ENCODE measurements at places on chromosomes 5 and 9. TPM values are rescaled to one million over a fixed set of nuclear protein-coding genes. Genes with fewer than 3 reads are reported as not detected.
A peak's percentile ranks its signal among the peaks of the same experiment; 100 is the strongest.

Gene RANBP17
- not detected for total RNA-seq

Gene ST8SIA4
- 31.7 TPM for total RNA-seq

Gene RNF180
- not detected for total RNA-seq

Gene CNTFR
- total RNA-seq: not detected

Gene GABRB2
- total RNA-seq: not detected

Gene ZNF366
- total RNA-seq: not detected

Gene SPINK7
- total RNA-seq: not detected

Gene ANKRD34B
- not detected for total RNA-seq

GRCh38 chr5:36438765-36439561 is 137.3 kb upstream of the RANBP3L start:
- H3K36me3 ChIP-seq: no peaks in the 10 kb centered on the region
- no peak overlapping the region for H3K27ac ChIP-seq
- H3K27me3 ChIP-seq: peaks cover 13% of the 10 kb centered on the region
- no peak overlapping the region for H3K4me3 ChIP-seq
- no peak for DNase-seq

GRCh38 chr9:20906326-20906725 is 125.1 kb downstream of the HACD4 start:
- no peak overlapping the region for H3K27ac ChIP-seq
- H3K27me3 ChIP-seq: no peaks in the 10 kb centered on the region
- no peak for DNase-seq
- H3K4me3 ChIP-seq: no peak overlapping the region

DNA sequence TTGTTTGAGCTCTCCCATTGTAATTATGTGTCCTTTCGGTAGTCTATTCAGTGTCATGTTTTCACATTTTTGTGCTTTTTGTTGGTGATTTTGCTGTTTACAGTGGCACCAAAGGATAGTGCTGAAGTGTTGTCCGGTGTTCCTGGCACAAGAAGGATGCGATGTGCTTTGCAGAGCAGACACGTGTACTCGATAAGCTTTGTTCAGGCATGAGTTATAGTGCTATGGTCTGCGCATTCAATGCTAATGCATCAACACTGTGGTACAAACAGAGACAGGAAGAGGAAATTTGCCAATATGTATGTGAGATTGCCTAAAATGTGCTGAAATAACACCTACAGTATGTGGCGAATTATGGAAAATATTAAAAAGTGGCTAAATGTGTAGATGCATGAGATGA is 913.4 kb upstream of the ACO1 start:
- DNase-seq: no peak
- no peak overlapping the region for H3K4me3 ChIP-seq
- H3K27ac ChIP-seq: no peak overlapping the region
- peaks cover 4% of the 10 kb centered on the region for H3K4me1 ChIP-seq
- H3K27me3 ChIP-seq: no peaks in the 10 kb centered on the region

DNA sequence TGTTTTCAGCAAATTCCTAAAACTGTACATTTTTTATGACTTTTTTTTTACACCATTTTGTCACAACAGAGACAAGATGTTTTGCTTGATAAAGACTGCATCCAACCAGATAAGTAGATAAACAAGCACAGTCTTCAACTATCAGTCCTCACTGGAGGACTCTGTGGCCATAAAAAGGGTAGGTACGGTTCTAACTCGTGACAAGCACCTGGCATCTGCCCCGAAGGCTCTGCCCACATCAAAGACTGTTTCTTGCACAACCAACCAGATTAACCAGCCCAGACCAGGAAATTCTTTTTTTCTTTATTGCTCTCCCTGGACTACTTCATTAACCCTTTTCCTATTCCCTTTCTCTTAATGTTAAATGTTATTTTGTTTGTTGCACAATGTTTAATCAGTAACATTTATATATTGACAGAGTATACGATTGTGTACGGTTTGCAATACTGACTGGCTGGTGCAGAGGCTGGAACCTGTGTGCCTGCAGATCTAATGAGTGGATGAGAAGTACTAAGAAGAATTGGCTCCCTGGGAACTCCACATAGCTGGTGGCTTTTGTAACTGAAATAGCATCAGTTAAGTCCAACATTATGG is 74.1 kb downstream of the SERINC5 start:
- peak; percentile 59 for DNase-seq
- H3K27ac ChIP-seq: peak overlapping the region; percentile 89
- no peaks in the 10 kb centered on the region for H3K27me3 ChIP-seq
- H3K4me1 ChIP-seq: peaks cover 81% of the 10 kb centered on the region
- no peak overlapping the region for H3K4me3 ChIP-seq

GRCh38 chr9:136977649-136978072 is 357 bp downstream of the PTGDS start:
- H3K27me3 ChIP-seq: no peaks in the 10 kb centered on the region
- H3K4me1 ChIP-seq: peaks cover 13% of the 10 kb centered on the region
- no peaks in the 10 kb centered on the region for H3K36me3 ChIP-seq
- no peak overlapping the region for H3K4me3 ChIP-seq
- no peak overlapping the region for H3K27ac ChIP-seq
- DNase-seq: no peak

- no peak overlapping the region for H3K4me3 ChIP-seq
- DNase-seq: no peak
- H3K27ac ChIP-seq: no peak overlapping the region
Observed at GRCh38 chr5:11289733-11290132, 528.7 kb upstream of the DAP start.

- H3K27me3 ChIP-seq: no peaks in the 10 kb centered on the region
- H3K27ac ChIP-seq: no peak overlapping the region
- DNase-seq: no peak
- H3K4me1 ChIP-seq: peaks cover 3% of the 10 kb centered on the region
Observed at GRCh38 chr9:136082496-136083361, 12.4 kb downstream of the NACC2 start.

- peaks cover 8% of the 10 kb centered on the region for H3K4me1 ChIP-seq
- H3K4me3 ChIP-seq: no peak overlapping the region
- H3K27ac ChIP-seq: no peak overlapping the region
- peaks cover 1% of the 10 kb centered on the region for H3K36me3 ChIP-seq
- DNase-seq: no peak
Observed at GRCh38 chr5:3601911-3602782, 6.5 kb downstream of the IRX1 start.

DNA sequence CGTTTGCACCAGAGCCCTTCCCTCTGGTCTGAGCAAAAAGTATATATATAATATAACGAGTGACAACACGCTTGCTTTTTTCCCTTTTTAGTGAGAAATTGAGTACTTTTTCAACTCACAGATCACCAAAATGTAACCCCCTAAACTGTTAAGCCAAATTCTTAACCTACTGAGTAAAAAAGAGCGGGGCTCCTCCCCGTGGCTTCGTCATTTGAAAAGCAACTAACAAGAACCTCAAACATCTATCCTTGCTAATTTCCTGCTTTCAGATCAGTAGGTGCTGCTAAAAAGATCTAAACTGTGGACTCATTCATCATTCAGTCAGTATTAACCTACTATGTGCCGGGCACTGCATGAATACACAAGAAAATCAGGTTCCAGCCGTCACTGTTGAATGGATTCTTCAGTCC is 1.0 kb upstream of the PTBP3 start:
- H3K4me3 ChIP-seq: peak overlapping the region; percentile 89
- DNase-seq: peak; percentile 76
- H3K4me1 ChIP-seq: peaks cover 31% of the 10 kb centered on the region
- H3K27ac ChIP-seq: peak overlapping the region; percentile 98
- H3K27me3 ChIP-seq: no peaks in the 10 kb centered on the region

DNA sequence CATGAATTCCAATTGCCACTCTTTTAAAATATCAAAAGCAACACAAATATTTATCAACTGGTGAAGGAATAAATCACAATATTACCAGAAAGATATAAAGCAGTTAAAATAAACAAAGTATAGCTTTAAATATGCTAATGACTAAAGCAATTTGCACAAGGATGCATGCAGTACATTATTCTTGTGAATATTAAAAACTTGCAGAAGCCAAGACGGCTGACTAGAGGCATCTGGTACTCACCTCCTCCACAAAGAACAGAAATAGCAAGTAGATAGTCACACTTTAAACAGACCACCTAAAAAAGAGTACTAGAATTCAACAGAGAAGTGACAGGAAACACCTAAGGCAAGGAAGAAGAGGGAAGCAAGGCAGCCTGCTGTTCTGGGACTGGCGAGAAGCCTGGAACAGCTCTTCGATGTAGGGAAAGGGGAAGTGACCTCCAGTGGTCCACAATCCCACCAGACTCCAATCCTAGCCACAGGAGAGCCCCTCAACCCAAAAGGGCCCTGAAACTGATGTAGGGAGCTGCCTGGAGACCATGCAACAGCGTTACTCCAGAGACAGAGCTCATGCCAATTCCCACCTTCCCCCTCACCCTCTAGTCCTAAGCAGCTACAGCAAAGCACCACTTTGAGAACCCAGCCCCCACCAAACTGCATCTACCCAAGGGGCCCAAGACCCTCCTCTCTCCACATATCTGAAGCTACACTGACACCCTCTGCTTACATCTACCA is 86.3 kb downstream of the LPAR1 start:
- no peak overlapping the region for H3K27ac ChIP-seq
- DNase-seq: no peak
- H3K4me3 ChIP-seq: no peak overlapping the region
- H3K36me3 ChIP-seq: no peaks in the 10 kb centered on the region
- H3K4me1 ChIP-seq: no peaks in the 10 kb centered on the region
- no peaks in the 10 kb centered on the region for H3K27me3 ChIP-seq

DNA sequence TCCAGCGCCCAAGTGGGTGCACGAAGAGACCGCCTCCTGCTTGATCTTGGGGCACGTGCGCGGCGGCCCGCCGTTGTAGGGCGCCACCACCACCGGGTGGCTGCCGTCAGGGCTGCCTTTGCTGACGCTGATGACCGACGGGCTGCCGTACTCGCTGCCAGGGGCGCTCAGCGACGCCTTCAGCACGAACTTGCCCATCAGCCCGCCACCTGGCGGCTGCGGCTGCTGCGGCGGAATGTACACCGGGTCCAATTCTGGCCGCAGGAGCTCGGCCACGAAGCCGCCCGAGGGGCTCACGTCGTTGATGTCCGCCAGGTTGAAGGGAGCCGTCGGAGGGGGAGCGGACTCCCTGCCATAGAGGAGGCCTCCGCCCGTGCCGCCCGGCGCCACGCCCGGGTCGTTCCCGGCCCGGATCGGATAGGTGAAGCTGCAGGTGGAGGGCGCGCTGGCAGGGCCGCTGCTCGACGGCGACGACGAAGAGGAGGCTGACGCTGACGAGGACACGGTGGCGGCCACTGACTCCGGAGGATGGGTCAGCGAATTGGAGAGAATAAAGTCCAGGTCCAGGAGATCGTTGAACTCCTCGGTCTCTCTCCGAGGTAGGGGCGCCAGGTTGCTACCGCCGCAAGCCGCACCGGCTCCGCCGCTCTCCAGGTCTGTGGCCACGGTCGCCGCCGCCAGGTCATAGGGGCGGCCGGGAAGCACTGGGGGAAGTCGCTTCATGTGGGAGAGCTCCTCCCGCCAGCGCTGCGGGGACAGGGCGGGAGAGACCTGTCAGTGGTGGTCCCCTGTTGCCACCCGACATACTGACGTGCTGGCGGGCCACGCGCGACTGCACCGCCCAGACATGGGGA is 1.8 kb downstream of the KLF4 start:
- H3K27ac ChIP-seq: no peak overlapping the region
- H3K4me3 ChIP-seq: peak overlapping the region; percentile 35
- H3K36me3 ChIP-seq: no peaks in the 10 kb centered on the region
- peaks cover 20% of the 10 kb centered on the region for H3K4me1 ChIP-seq
- peak; percentile 59 for DNase-seq
- H3K27me3 ChIP-seq: peaks cover 56% of the 10 kb centered on the region

DNA sequence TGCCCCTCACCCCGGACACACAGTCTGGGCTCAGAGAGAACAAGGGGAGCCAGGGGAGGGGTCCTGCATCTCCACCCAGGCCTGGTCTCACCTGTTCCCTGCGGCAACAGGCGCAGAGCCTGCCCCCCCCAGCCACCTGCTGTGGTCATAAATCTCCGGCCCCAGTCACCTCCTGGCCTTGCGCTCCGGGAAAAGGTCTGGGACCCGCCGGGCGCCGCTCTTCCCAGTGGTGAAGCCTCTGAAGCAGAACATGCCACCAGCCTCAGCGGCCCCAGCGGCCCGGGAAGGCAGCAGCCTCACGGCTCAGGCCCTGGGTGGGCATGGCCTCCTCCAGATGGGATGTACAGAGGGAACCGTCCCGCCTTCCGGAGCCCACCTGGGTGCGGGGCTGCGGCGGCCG is 20.6 kb downstream of the NOTCH1 start:
- no peak overlapping the region for H3K27ac ChIP-seq
- H3K4me1 ChIP-seq: peaks cover 7% of the 10 kb centered on the region
- no peaks in the 10 kb centered on the region for H3K36me3 ChIP-seq
- no peaks in the 10 kb centered on the region for H3K27me3 ChIP-seq
- no peak for DNase-seq

Data from activated CD4-positive, alpha-beta T cell treated with anti-CD3 and anti-CD28 coated beads for 36 hours (primary cell).